ENCODE measurements at places on chromosomes 7 and 10.

- no peak for DNase-seq
These were observed 3.1 kb downstream of the NKX2-3 start for GRCh38 chr10:99535764-99536337.

DNA sequence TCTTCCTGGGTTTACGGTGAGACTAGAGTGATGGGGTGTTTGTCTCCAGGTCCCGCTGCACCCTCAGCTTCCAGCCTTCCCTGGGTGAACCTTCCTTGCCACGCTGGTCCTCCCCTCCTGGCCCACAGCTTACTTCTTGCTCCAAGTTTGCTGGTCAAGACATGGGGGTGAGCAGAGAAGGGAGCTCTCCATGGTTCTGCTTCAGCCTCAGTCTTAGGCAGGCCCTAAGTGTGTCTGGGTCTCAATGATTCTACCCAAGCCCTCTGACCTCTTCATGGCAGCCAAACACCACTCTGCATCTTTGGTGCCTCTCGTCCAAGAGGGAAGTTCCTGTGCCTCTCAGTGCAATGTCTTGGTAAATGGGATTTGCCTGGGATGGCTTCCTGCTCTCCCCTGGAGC, 356.5 kb upstream of the KLF6 start:
- no peak for DNase-seq

- DNase-seq: no peak
These were observed 54.5 kb upstream of the PDZD8 start for GRCh38 chr10:117429643-117430265.

- DNase-seq: no peak
These were observed 73.9 kb downstream of the TMEM130 start for GRCh38 chr7:98795741-98796493.

GRCh38 chr7:147803606-147804005, 787.0 kb upstream of the C7orf33 start:
- DNase-seq: no peak

Data from stimulated activated CD8-positive, alpha-beta memory T cell treated with anti-CD3 and anti-CD28 coated beads, Interleukin-15, amount 100 ng/mL, for 4 hours (primary cell).